Retinal pigment epithelial cell (primary cell): ENCODE measurements at places on chromosomes 6 and 20.
A peak's percentile ranks its signal among the peaks of the same experiment; 100 is the strongest.

- DNase-seq = no peak
Observed at GRCh38 chr6:37272834-37273566, 15.1 kb upstream of the TMEM217 start.

- peak; percentile 67 for DNase-seq
Observed at GRCh38 chr6:7996538-7997111, 67.6 kb downstream of the BLOC1S5 start.

DNA sequence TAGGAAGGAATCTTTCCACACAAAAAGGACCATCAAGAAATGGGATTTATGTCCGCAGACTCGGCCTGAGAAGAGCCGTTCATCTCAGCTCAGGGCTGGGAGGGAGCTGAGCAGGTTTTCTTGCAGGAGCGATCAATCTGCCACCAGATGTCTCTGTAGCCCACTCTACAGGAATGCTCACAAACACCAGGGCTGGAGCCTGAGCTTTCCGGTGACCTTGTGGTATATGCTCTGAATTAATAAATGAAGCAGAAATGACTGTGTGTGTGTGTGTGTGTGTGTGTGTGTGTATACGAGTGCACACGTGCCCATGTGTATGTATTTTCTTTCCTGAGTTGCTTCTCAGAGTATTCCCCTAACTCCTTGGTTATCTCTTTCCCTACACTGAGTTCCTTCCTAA is 12.0 kb downstream of the CD83 start:
- peak; percentile 54 for DNase-seq

DNA sequence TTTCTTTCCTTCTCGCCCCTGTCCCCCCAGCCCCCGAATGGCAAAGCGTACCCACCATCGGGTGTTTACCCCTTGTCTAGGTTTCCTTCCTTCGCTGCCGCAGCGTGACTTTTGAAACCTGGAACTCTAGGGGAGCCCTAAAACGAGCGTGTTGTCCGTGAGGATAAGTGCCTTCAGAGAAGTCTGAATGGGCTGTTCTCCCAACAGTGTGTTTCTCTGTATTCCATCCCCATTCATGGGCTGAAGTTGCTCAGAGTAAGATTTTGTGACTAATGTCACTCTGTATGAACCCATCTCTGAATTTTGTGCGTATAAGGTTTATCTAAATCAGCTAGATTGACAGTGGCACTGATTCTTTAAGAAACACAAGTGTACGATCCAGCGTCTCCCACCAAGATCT is 949 bp downstream of the MACROD2 start:
- DNase-seq = no peak

DNA sequence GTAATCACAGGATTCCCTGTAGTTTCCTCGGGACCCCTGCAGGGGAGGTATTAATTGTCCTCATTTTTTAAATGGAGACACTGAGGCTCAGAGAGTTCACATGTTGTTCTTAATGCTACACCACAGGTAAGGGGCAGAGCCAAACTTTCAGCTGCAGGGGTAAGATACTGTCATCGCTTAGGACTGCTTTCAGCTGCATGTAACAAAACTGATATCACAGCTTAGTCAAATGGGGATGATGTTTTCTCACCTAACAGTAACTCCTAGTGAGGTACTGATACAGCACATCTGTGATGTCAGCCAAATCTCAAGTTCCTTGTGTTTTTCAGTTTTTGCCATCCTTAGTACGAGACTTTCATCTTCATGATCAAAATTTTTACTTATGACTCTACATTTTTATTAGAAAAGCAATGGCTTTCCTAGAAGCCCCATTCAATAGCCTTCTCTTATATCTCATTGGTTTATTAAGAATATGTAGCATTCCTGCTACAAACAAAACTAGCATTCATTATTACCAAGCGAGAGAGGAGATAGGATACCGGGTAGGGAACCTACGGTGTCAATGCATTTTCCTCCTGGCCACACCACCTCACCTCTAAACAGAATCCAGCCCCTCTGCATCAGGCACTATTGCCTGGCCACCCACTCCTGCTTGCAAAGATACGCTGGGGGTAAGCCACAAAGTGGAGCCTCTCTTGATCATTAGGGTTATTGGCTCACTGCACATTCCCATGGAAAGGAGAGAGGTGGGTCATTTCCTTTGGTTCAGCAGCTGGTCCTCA is 557.5 kb downstream of the CD83 start:
- DNase-seq = no peak

DNA sequence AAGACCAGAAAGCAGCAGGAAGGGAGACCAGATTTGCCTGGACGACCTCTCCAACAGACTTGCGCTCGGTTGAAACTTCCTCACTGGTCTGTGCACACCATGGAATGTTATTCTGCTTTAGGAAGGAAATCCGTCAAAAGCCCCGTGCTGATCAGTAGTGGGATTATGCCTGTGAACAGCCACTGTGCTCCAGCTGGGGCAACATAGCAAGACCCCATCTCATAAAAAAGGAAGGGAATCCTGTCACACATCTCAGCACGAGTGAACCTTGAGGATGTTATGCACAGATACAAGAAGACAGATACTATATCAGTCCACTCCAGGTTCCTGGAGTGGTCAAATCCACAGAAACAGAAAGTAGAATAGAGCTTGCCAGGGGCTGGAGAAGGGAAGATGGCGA is 86.9 kb upstream of the FOXC1 start:
- DNase-seq = no peak

DNA sequence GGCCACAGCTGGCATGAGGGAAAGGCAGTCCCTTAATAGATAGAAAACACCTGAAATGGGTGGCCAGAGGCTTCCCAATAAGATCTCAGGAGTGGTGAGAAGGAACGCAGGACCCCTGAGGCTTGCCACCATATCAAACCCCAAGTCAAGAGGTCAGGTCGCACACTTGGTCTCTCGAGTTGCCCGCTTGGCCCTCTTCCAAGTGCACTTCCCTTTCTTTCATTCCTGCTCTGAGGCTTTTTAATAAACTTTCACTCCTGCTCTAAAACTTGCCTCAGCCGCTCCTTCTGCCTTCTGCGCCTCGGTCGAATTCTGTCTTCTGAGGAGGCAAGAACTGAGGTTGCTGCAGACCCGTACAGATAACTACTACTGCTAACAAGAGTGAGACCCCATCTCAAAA is 64.2 kb downstream of the SLC2A10 start:
- DNase-seq = no peak

DNA sequence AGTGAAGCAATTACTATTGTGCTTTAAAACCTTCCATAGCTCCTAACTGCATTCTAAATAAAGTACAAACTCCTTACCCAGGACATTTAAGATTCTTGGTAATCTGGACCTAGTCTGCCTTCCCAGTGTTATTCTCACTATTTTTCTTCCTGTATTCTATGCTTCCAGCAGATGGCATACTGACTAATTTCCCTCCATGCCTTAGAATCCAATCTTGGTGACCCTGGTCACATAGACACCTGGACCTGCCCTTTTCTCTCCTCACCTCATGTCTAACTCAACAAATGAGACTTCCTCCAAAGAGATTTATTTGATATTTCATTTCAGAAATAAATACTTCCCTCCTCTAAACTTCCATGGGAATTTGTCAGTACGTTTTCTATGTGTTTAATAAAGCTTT is 25.8 kb downstream of the ROS1 start:
- DNase-seq = no peak

GRCh38 chr6:34865107-34865506 is 22.7 kb downstream of the TAF11 start:
- no peak for DNase-seq
